T-helper 2 cell (primary cell): ENCODE measurements at places on chromosomes 2 and 18.

DNA sequence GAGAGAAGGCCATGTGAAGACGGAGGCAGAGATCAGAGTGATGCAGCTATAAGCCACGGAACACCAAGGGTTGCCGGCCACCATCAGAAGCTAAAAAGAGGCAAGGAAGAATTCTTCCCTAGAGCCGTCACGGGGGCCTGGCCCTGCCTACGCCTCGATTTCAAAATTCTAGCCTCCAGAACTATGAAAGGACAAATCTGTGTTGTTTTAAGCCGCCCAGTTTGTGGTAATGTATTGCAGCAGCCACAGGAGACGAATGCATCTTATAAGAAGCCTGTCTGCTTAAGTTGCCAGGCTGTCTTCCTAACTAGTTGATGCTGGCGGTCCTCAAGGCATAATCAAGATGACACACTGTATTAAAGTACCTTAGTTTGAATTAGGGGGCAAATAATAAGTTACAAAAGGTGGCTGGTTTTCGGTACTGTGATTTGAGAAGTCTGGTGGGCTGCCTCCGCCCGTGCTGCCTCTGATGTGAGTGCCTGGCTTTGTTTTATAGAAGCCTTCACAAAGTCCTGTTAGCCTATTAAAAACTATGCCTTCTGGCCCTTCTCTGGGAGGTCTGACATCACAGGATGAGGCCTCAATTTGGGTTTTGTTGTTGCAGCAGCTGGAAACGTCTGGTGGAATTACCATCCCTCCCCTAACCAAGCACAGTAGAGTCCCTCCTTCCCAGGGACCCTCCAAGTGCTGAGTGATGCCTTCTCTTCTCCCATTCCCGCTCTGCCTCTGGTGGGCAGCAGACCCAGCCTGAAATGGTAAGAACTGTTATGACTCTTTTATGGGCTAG, 53.6 kb downstream of the SRD5A2 start:
- DNase-seq = no peak

DNA sequence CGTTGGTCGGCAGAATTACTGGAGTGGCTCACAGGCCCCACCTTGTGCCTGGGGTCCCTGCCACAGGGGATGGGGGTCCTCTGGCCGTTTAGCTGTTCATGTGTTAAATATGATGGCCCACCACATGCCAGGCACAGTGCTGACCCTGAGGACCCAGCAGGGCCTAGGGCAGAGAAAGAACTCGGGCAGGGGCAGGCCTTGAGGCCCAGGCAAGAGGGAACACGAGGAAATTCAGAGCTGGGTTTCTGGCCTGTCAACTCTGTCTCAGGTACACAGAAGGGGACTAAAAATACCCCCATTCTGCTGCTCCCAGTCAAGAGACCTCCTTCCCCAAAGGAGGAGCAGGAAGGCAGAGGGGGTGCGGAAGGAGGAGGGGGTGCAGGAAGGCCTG, 66.2 kb downstream of the DNMT3A start:
- no peak for DNase-seq

DNA sequence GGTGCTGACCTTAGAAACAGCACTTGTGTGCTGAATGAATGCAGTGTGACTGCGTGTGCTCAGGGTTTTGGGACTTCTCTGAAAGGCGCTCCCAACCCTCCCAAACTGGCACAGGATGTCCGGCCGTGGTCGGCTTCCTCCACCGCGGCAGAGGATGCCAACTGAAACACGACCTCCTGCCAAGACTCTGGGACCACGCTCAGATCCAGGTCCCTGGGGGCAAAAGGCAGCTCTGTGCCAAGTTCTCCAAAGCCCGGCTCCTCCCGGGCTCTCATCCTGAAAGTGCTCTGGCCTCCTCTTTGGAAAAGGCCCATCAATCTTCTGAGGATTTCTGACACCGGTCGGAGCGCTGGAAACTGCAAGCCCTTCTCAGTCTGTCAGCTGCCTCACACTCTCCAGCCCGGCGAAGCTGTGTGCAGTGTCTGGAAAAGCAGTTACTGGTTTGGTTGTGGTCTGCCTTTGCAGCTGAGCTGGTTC, 32.3 kb upstream of the ZBTB7C start:
- DNase-seq = no peak

DNA sequence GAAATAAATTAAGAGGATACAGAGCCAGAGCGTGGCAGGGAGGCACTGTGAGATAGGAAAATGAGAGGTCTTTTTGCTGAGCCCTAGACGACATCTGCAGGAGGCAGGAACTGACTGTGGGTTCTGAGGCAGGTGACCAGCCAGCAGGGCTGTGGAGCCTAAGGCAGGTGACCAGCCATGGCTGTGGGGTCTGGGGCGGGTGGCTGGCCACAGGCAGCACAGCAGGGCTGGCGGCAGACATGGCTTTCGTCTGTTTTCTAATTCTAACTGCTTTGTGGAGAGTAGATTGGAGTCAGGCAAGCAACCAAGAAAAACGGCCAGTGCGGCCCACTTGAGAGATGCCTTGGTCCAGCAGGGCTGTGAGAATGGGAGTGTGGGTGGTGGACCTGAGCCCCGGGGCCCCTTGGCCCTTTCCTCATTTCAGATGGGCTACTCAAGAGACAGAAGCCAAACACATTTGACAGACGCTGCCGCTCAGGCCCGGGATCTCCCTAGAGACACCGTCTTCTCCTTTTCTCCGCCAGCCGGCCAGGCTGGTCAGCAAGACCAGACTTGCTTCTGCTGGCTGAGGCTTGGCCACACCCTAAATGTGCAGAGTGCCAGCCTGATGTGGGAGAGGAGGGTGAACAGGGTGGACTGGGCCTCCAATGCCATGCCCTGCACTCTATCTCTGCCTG, 19.7 kb upstream of the GNAL start:
- no peak for DNase-seq

DNA sequence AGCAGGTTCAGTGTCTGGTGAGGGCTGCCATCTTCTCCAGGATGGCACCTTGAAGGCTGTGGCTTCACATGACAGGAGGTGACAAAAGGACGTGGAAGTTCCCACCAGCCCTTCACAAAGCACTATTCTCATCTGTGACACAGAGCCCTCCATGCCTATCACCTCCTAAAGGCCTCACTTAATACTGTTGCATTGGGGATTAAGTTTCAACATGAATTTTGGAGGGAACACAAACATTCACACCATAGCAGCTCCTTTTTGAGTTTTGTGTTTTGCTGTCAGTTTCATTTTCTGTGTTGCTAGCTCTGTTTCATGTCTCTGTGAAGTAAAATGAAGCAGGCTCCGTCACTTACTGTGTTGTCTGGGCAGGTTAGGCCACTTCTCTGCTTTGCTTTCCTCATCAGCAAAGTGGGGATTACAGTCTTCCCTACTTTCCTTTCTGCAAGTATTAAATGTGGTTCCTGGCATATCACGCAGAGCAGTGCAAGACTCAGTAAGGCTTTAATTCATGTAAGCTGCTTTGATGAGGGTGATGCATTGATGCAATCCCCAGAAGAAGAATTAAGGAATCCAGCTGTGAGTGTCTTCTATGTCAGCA, 31.6 kb downstream of the LIMS1 start:
- no peak for DNase-seq

GRCh38 chr2:183371545-183371944, 247.3 kb downstream of the NUP35 start:
- no peak for DNase-seq

DNA sequence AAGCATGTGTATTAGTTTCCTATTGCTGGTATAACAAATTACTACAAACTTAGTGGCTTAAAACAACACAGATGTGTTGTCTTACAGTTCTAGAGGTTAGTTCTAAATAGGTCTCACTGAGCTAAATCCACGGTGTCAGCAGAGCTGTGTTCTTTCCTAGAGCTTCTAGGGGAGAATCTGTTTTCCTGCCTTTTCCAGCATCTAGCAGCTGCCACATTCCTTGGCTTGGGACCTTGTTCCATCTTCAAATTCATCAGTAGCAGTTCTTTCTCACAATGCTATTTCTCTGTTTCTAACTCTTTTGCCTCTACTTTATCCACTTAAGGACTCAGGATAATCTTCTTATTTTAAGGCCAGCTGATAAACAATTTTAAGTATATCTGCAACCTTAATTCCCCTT, 32.2 kb upstream of the CREB1 start:
- DNase-seq = no peak

- no peak for DNase-seq
Observed at GRCh38 chr2:147173189-147173581, 671.6 kb upstream of the ACVR2A start.

- no peak for DNase-seq
Observed at GRCh38 chr18:3889803-3890202, 439.8 kb downstream of the TGIF1 start.

- DNase-seq = no peak
Observed at GRCh38 chr2:202005272-202005887, 28.3 kb upstream of the FZD7 start.

- DNase-seq = no peak
Observed at GRCh38 chr2:100195942-100196341, 53.6 kb upstream of the AFF3 start.

GRCh38 chr2:172969609-172970008, 106.0 kb upstream of the MAP3K20 start:
- no peak for DNase-seq

- no peak for DNase-seq
Observed at GRCh38 chr2:143158551-143159485, 29.6 kb downstream of the ARHGAP15 start.

DNA sequence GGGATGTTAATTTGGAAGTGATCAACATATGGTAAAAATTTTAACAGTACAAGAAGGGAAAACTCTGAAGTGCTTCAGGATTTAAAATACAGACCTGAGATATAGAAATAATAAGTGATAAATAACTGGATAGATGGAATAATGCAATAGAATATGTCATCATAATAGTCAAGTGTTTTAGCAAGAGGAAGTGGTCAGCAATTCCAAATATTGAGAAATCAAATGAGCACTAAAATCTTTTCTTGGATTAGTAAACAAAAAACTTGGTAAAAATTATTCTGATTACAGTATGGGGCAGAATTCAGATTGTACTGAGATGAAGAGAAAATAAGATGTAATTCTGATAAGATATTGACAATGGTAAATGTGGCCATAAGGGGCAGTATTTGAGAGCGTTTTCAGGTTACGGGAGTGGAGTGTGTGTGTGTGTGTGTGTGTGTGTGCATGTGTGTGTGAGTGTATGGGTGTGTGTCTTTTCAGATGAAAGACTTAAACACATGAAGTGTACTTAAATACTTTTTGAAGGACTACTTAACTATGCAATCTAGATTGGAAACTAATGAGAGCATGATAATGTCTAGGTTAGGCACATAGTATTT, 217.9 kb upstream of the ITGA4 start:
- DNase-seq = peak; percentile 30

- no peak for DNase-seq
Observed at GRCh38 chr2:239820836-239821693, 204.1 kb downstream of the NDUFA10 start.

DNA sequence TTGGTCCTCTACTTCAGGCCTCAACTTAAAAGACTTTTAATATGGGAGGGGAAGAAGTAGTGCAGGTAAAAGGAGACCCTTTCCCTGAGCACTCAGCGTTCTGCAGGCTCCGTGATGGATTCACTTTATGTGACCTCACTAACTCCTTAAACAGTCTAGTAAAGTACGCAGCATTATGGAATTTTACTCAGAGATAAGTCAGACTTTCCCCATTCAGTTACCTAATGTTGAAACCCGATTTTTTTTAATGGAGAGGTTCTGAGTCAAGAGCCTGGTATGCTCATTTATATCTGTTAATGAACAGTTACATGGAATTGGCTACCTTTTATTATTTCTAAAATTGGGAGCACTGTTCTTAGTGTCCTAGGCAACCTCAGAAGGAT, 34.1 kb downstream of the RASGRP3 start:
- no peak for DNase-seq

DNA sequence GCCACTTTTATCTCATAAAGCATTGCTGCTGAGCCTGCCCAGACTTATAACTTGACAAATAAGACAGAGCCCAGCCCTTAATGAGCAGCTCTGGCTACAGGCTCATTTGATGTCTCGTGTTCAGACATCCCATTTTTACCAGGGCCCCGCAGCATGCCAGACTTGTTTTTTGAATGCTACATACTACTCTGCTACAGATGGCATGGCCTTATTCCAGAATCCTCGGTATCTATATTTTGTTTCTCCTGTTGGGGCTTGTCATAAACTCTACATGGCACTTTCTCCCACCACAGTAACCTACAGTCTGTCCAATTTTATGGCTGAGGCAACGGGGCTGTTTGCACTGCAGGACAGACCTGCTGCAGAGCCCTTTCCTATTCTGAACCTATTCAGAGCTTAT, 179.0 kb upstream of the DDX18 start:
- DNase-seq = no peak

DNA sequence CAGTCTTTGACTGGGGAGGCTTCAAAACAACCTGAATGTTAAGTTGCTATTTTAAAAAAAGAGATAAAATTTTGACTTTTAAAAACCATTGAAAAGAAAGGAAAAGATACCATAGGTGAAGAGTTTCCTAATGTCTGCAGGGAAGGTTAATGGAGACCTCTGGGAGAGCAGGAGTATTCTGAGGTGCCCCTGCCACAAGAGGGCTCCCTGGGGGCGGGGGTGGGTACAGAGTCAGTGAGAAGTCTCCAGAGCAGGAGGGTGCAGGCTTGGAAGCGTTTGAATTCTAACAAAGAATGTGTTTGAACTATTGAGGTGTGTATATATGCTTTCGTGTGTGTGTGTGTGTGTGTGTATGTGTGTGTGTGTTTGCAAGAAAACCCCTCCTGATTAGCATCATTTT, 46.7 kb upstream of the ST6GAL2 start:
- DNase-seq = no peak

- DNase-seq = peak; percentile 73
Observed at GRCh38 chr2:112706170-112706664, 14.6 kb upstream of the NT5DC4 start.

- DNase-seq = no peak
Observed at GRCh38 chr2:233362742-233363141, 8.4 kb downstream of the DGKD start.

GRCh38 chr2:128275498-128276045, 43.1 kb downstream of the HS6ST1 start:
- no peak for DNase-seq

DNA sequence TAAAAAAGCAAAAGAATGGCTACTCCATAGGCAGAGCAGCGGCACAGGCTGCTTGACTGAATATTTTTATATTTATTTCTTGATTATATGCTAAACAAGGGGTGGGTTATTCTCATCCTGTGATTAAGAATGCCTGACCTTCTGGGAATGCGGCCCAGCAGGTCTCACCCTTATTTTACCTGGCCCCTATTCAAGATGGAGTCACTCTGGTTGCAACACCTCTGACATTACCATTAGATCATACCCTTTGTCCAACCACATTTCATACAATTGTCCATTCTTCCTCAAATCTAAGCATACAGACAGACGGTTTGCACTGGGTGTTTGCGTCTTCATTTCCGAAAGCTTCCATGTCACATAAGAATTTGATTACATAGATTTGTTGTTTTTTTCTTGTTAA, 168.2 kb downstream of the GALNT1 start:
- DNase-seq = no peak
